ENCODE measurements at places on chromosomes 1 and 21. TPM values are rescaled to one million over a fixed set of nuclear protein-coding genes. Genes with fewer than 3 reads are reported as not detected.

GRCh38 chr1:194503209-194503608 lies 1316.8 kb upstream of the B3GALT2 start:
- no peaks in the 10 kb centered on the region for H3K4me1 ChIP-seq
- H3K4me3 ChIP-seq: no peak overlapping the region
- no peaks in the 10 kb centered on the region for H3K36me3 ChIP-seq
- DNase-seq: no peak

DNA sequence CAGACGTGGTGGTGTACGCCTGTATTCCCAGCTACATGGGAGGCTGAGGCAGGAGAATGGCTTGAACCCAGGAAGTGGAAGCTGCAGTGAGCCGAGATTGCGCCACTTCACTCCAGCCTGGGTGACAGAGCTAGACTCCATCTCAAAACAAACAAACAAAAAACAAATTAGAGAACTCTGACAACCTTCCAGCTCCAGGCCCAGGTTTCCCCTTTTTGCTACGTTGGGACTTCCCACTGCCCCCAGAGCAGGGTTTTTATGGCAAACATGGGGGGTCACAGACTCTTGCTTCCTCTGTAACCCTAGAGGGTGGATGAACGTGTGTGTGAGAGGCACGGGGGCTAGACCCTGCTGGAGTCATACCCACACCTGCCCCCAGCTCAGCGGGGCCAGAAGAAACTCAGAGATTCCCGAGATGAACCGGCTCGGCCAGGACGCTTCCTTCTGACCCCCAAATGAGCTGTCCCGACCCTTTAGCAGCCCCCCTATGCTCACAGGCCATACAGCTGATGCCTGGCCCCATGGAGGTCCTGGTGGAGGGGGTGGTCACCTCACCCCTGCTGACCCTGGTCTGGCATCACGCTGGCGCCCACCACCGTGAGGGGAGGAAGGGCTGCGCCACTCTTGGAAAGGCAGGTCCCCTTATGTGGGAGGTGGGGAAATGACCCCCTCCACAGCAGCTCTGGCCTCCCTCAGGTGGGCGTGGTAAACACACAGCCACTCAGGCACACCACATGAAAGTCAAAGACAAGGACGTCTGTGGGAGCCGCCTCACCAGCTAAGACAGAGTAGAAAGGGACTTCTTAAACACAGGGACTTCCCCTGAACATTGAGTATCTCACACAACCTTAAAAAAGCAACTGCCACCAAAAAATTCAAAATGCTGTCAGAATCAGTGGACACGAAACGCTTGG lies 7.1 kb downstream of the GPR157 start:
- H3K27ac ChIP-seq: no peak overlapping the region
- no peaks in the 10 kb centered on the region for H3K27me3 ChIP-seq
- H3K36me3 ChIP-seq: no peaks in the 10 kb centered on the region
- H3K4me3 ChIP-seq: no peak overlapping the region
- DNase-seq: no peak
- H3K4me1 ChIP-seq: no peaks in the 10 kb centered on the region

- DNase-seq: peak; percentile 12
- H3K4me3 ChIP-seq: no peak overlapping the region
- no peak overlapping the region for H3K27ac ChIP-seq
- no peaks in the 10 kb centered on the region for H3K4me1 ChIP-seq
These were observed 899.2 kb downstream of the NCAM2 start for GRCh38 chr21:21897275-21897883.

- no peak overlapping the region for H3K4me3 ChIP-seq
- no peaks in the 10 kb centered on the region for H3K27me3 ChIP-seq
- H3K27ac ChIP-seq: no peak overlapping the region
- H3K4me1 ChIP-seq: peaks cover 5% of the 10 kb centered on the region
- no peak for DNase-seq
These were observed 86.4 kb downstream of the TMEM53 start for GRCh38 chr1:44587796-44588460.

GRCh38 chr1:100622037-100622436 lies 84.1 kb downstream of the GPR88 start:
- DNase-seq: no peak
- H3K4me1 ChIP-seq: no peaks in the 10 kb centered on the region
- H3K36me3 ChIP-seq: no peaks in the 10 kb centered on the region
- H3K27me3 ChIP-seq: no peaks in the 10 kb centered on the region
- no peak overlapping the region for H3K27ac ChIP-seq

DNA sequence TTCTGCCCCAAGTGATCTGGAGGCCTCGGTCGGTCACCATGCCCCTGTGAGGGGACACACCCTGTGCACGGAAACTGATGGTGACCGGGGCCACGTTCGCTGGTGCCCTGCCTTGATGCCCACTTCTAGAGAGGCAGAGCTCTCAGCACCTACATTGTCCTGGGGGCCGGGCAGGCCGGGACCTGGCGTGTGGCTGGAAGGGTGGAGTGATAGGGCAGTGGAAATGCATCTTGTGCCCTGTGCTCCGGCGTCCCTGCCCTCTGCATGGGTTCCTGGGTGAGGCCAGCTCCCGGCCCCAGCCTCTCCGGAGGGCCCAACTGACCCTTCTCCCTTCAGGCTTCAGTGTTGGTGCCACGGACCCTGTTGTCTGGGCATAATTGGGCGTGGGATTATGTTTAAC lies 11.0 kb upstream of the UMODL1 start:
- no peaks in the 10 kb centered on the region for H3K27me3 ChIP-seq
- H3K36me3 ChIP-seq: no peaks in the 10 kb centered on the region
- no peak for DNase-seq
- no peak overlapping the region for H3K27ac ChIP-seq
- peaks cover 16% of the 10 kb centered on the region for H3K4me1 ChIP-seq

- DNase-seq: no peak
- no peaks in the 10 kb centered on the region for H3K27me3 ChIP-seq
- H3K4me1 ChIP-seq: no peaks in the 10 kb centered on the region
- H3K36me3 ChIP-seq: no peaks in the 10 kb centered on the region
- H3K27ac ChIP-seq: no peak overlapping the region
These were observed 513.2 kb upstream of the PTBP2 start for GRCh38 chr1:96208428-96208827.

DNA sequence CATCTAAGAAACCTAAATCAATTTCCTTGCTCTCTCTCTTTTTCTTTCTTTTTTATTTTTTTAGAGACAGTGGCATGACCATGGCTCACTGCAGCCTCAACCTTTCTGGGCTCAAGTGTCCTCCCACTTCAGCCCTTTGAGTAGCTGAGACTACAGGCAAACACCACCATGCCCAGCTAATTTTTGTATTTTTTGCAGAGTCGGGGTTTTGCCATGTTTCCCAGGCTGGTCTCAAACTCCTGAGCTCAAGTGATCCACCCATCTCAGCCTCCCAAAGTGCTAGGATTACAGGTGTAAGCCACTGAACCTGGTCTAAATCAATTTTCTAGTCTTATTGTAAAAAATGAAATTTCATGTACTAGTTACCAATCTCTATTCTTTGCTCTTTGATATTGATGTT lies 108.9 kb downstream of the LHX8 start:
- H3K36me3 ChIP-seq: no peaks in the 10 kb centered on the region
- H3K27ac ChIP-seq: no peak overlapping the region
- H3K4me3 ChIP-seq: no peak overlapping the region
- H3K27me3 ChIP-seq: no peaks in the 10 kb centered on the region

DNA sequence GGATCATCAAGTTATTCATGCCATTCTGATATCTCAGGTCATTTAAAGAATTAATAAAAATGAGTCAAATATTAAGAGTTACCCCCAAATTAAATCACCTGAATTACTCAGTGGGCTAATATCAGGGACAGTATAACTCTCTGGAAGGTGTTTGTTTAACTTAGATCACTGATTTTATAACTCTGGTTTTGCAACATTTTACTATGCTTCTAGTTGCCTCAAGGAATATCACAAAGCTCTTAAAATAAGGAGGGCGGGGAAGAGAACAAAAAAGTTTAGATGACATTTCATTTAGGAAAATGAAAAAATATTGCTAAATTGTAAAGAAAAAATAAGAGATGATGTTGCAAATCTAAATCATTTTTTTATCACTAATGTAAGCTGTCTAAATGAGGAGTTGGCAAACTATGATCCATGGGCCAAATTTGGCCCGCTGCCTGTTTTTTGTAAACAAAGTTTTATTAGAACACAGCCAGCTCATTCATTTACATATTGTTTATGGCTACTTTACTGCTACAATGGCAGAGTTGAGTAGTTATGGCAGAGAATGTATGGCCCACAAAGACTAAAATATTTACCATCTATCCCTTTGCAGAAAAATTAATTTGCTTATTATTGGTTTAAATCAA lies 31.9 kb upstream of the SLC19A2 start:
- H3K36me3 ChIP-seq: no peaks in the 10 kb centered on the region
- no peaks in the 10 kb centered on the region for H3K4me1 ChIP-seq
- H3K27me3 ChIP-seq: no peaks in the 10 kb centered on the region
- H3K4me3 ChIP-seq: no peak overlapping the region
- H3K27ac ChIP-seq: no peak overlapping the region

DNA sequence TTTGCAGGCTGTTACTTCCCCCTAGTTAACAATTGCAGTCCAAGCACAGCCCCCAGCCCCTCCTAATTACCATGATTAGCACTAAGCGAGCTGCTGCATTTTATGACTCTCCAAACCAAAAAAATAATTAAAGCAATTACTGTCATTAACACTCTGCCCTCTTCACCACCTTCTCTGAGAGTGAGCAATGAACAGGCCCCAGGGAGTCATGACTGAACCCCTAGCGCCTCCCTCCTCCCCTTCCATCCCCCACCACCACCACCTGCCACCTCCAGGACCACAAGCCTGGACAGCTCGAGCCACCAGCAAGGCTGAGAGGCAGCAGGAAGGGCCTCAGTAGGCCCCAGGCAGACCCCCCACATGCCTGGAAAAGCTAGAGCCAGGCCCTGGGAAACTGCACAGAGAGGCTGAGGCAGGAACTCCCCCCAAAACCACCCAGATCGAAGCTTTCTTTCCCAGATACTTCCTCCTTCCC lies 35.5 kb upstream of the ZC3H12A start:
- H3K27ac ChIP-seq: no peak overlapping the region
- H3K27me3 ChIP-seq: peaks cover 7% of the 10 kb centered on the region
- no peak overlapping the region for H3K4me3 ChIP-seq
- no peaks in the 10 kb centered on the region for H3K36me3 ChIP-seq
- H3K4me1 ChIP-seq: no peaks in the 10 kb centered on the region
- DNase-seq: no peak

DNA sequence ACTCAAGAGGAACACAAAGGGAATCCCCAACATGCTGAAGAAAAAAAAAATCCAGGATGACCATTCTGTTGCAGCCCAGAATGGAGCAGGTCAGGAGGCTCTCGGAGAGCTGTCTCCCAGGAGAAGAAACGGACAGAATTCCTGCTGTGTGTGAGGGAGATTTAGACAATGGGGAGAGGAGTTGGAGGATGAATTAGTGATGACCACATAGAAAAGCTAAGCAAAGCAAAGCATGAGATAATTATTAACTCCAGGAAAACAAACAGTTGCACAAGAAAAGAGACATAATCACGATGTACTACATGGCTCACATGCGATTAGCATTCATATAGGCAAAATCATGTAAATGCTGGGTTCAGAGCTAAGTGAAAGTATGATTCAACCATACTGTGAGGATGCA lies 61.1 kb upstream of the SMYD2 start:
- no peak overlapping the region for H3K4me3 ChIP-seq
- H3K4me1 ChIP-seq: no peaks in the 10 kb centered on the region
- no peak overlapping the region for H3K27ac ChIP-seq
- no peaks in the 10 kb centered on the region for H3K27me3 ChIP-seq

GRCh38 chr1:85275701-85276214 lies 674 bp downstream of the BCL10 start:
- no peaks in the 10 kb centered on the region for H3K36me3 ChIP-seq
- H3K27ac ChIP-seq: peak overlapping the region; percentile 97
- H3K4me3 ChIP-seq: peak overlapping the region; percentile 91
- H3K4me1 ChIP-seq: no peaks in the 10 kb centered on the region
- H3K27me3 ChIP-seq: no peaks in the 10 kb centered on the region

DNA sequence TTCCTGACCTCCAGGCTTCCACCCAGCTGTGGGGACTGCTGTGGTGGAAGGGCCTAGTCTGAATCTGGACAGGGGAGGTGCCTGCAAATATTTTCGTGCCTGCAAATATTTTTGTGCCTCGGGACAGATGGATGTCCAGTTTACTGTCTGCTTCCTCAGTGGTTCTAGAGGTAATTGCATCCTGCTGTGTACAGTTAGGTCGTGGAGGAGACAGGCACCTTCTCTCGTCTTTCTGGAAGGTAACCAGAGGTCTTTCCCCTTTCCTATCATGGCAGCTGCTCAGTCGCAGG lies 53.8 kb upstream of the TINAGL1 start:
- H3K27me3 ChIP-seq: no peaks in the 10 kb centered on the region
- H3K36me3 ChIP-seq: no peaks in the 10 kb centered on the region
- no peaks in the 10 kb centered on the region for H3K4me1 ChIP-seq
- no peak overlapping the region for H3K4me3 ChIP-seq
- H3K27ac ChIP-seq: no peak overlapping the region

DNA sequence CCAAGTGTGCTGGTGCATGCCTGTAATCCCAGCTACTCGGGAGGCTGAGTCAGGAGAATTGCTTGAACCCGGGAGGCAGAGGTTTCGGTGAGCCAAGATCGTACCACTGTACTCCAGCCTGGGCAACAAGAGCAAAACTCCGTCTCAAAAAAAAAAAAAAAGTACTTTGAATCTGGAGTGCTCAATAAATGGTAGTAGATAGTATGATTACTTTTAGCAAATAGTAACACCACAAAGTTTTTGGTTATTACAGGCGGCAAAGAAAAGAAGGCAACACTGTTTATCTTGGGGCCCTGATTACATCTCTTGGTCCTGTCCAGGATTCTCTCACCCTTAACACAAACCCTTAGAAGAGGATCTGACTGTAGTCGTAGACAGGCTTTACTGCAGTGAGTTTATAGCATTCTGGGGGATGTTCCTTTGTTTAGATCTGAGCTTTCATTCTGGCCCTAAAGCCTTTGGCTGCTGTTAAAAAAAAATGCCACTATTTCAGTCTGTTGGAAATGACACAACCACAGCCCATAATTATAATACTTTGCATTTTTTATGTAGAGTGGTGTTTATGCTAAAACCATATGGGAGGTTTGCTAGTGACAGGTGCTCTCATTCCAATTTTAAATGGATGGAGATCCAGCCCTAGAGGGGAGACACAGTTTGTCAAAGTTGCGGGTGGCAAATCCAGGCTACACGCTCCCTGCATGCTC lies 79.7 kb upstream of the SLC2A1 start:
- H3K4me1 ChIP-seq: no peaks in the 10 kb centered on the region
- no peaks in the 10 kb centered on the region for H3K27me3 ChIP-seq
- no peak overlapping the region for H3K4me3 ChIP-seq
- H3K36me3 ChIP-seq: no peaks in the 10 kb centered on the region
- H3K27ac ChIP-seq: no peak overlapping the region

Gene OR10J1
- total RNA-seq: not detected

Gene PLPP3
- 40.4 TPM for total RNA-seq

Gene DEPDC1
- total RNA-seq: 0.46 TPM

Gene ZSCAN20
- 11.1 TPM for total RNA-seq

Gene LMX1A
- total RNA-seq: 0.28 TPM

Gene GBP6
- total RNA-seq: not detected

Gene PLEKHN1
- 1.4 TPM for total RNA-seq

Gene TRIM46
- total RNA-seq: 0.14 TPM

Gene CELA3A
- not detected for total RNA-seq

Gene KRTAP21-2
- total RNA-seq: not detected

Gene NBPF20
- 4.3 TPM for total RNA-seq

Gene FGGY
- total RNA-seq: 32.2 TPM

Gene CTTNBP2NL
- 10.6 TPM for total RNA-seq
